ENCODE measurements at places on chromosomes 4 and X.

DNA sequence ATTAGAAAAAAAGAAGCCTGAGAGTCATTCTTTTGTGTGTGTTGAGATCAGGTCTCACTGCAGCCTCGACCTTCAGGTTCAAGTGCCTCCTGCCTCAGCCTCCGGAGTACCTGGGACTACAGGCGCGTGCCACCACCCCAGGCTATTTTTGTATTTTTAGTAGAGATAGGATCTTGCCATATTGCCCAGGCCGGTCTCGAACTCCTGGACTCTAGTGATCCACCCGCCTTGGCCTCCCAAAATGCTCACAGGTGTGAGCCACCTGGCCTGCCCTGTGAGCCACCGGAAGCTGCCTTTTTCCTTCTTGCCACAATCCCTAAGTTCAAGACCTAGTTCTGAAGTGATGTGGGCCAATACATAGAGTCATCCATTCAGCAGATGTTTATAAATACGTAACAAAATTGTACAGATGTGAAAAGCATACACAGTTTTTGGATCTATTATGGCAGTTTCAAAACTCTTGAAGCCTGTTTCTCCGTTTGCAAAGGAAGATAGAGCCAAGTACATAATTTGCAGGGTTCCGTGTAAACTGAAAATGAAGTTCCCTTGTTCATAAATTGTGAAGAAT, 536 bp upstream of the CTSO start:
- no peak for DNase-seq

DNA sequence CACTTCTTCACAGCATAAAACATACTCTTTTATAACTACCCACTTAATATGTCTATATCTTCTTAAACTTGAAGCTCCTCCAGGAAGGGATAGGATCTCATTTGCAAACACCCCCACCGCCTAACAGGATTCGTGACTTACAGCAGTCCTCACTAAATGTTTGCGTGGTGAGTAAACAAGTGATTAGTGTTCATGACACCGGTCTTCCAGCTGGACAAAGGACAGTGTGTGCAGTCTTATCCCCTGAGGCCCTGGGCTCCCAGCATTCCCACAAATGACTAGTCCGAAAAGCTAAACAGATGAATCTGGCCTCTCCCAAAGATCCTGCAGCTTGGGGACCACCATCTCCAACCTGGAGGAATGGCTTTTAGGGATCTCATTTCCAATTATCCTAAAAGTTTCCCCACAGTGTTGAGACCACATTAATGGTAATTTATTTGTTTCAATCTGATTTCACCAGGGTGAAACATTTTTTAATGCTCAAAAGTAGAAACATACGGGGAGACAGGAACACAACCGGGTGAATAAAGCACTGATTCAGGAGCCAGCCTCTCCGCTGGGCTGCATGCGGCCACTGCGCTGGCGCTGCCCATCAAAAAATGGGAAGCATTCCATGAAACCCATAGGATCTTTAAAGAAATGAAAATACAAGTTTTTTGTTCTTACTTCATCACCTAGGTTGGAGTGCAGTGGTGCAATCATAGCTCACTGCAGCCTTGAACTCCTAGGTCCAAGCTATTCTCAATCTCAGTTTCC, 69.2 kb downstream of the HADH start:
- DNase-seq = no peak

- no peak for DNase-seq
These were observed 167.4 kb upstream of the TACR3 start for GRCh38 chr4:103887191-103887590.

GRCh38 chr4:101678180-101678579, 112.3 kb upstream of the BANK1 start:
- DNase-seq = no peak

DNA sequence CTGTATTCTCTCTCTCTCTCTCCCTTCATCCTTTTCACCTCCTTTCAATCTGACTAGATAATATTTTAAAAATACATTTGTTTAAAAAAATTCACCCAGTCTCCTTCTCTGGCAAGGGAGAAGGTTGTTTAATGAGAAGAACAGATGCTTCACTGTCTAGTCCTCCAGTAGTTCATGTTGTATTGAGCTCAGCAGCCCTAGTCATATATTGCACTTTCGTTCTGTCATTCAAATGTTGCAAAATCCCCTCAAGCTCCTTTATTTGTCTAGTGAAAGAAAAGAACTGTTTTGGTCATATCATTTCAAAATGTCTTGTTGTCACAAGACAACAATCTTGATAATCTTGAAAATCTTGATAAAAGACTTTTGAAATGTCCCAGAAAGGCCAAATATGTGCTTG, 248.0 kb downstream of the GALNTL6 start:
- DNase-seq = no peak

DNA sequence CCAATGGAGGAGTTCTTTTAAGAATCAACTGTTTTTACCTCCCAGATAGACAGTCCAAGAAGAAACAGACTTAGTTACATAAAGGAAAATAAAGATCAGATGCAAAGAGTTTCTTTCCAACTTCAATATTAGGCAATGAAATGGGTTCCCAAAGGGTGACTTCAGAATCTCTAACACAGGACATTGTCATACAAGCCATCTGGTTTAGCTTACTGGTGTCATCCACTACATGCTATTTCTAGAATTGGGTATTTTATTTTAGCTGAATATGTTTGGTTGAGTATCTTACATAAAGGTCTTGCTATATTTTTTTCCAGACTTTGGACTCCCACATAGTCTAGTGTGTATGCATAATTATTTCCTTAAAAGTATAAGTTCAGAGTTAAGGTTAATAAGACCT, 162.1 kb upstream of the SLC7A11 start:
- DNase-seq = no peak

DNA sequence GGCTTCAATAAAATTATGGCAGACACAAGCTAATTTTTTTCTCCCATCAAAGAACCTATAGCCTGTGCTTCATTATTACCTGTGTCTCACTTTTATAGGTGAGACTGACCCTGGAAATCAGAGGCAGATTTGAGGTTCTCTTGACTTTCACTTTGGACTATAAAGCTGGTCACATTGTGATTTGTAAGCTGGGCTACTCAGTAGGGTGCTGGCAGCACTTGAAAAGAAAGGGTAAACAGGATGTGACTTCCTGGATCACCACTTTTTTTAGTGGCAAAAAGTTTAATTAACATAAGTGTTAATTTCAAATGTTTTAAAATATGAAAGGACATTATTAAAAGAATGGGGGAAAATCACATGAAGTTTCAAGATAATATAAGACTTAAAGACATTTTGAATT, 50.6 kb upstream of the GATB start:
- no peak for DNase-seq

- DNase-seq = no peak
These were observed 69.8 kb downstream of the MTNR1A start for GRCh38 chr4:186485561-186486062.

- no peak for DNase-seq
These were observed 126.9 kb downstream of the MAML3 start for GRCh38 chr4:140027101-140027500.

DNA sequence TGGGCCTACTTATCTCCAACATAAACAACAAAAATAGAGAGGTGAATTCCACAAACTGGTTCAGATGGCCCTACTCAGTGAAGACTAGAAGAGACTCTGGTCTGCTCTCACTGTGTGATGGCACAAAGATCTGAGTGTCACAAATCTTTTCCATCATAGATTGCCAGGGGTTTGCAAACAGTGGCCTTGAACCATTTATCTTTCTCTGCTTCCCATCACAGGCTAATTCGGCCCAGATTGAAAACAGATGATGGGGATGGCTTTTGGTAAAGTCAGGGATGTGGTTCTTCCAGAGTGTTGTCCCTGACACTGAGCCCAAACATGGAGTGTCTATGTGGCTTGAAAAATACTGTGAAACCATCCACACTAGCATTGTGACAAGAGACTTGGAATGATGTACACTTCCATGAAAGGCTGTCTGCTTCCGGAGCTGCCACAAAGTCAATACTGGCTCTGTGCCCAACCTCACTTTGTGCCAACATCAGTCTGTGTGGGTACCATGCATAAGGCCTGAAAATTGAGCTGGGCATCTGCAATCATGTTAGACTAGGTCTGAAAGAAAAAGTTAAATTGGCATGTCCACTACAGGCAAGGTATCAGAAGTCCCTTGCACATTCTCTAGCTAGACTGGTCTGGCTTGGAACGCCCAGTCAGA, 25.2 kb upstream of the PLAC1 start:
- no peak for DNase-seq

- no peak for DNase-seq
These were observed 278.6 kb upstream of the KLF3 start for GRCh38 chr4:38385093-38386004.

DNA sequence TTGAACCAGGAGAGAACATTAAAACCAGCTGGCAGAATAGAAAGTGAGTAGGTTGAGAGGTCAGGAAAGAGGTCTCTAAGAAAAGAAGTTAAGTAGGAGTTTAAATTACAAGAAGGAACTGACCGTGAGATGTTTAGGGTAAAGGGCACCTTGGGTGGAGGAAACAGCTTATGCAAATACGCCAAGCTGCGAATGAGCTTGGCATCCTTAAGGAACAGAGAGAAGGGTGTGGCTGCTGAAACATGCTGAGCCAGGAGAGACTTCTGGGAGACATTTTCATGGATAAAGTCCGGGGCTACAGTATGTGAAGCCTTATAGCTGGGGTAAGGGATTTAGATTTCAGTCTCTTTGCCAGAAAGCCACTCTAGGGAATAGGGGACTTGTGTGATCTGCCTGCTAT, 249.1 kb downstream of the KCNIP4 start:
- DNase-seq = no peak

DNA sequence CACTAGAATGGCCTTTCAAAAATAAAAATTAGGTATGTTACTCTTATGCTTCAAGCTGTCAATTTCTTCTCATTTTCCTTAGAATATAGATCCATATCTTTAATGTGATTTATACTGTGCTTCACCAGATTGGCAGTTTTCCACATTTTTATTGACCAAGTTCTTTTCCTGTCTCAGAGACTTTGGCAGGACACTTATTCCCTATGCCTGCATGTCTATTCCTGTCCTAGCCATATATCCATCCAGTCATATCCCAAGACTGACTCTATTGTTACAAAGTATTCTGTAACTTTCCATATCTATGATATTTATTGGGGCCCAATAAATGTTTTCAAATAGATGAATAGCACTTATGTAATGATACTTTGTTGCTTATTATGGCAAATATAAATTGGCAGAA, 450.7 kb downstream of the GASK1B start:
- no peak for DNase-seq

GRCh38 chr4:159205466-159205865, 102.6 kb downstream of the RAPGEF2 start:
- no peak for DNase-seq

DNA sequence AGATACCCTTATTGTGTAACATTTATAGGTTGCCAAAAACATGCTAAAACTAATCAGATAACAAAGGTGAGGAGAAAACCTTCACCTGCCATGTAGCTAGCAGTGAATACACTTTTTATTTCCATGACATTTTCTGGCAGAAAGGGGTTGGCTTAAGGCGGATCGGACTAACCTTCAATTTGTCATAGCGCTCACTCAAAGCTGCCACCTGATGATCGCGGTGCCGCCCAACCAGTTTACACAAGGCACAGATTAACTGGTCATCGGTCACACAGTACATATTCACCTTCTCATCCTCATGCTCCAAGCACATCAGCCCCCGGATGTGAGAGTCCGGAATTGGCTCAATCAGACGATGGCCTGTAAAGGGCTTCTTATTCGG, 53.7 kb downstream of the MID1 start:
- DNase-seq = no peak

DNA sequence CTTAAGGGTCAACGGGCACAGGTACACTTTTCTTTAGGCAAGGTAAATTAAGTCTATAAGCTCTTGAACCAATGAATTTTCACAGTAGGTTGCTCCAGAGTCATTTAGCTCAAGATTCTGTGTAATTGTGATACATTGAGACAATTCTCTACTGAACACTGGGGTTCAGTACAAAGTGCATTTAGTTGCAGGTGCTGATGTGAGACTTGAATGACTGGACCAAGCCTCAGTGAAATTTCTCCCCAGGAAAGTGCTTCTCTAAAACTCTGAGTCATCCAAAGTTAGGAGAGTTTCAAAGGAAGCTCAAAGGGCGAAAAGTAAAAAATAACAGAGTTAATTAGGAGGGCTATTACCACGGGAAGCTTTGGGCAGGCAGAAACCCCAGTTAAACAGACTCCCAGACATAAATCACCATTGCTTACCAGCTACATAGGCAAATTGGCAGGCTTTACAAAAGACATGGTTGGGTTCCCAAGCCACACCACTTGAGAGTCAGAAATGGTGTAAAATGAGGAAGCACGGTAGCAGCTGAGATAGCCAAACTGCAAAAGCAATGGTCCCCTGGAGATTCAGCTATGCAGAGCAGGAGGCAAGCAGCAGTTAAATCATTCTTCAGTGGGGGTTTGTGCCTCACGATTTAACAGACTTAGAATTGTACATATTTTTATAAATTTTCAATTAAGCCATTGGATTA, 202.6 kb downstream of the PCDH19 start:
- no peak for DNase-seq

GRCh38 chrX:69182818-69183380, 17.6 kb upstream of the PJA1 start:
- no peak for DNase-seq

- no peak for DNase-seq
These were observed 1005.5 kb upstream of the INTU start for GRCh38 chr4:126627255-126627654.

GRCh38 chrX:9315086-9315485, 149.8 kb upstream of the TBL1X start:
- DNase-seq = no peak

GRCh38 chr4:139142087-139142486, 34.9 kb downstream of the ELF2 start:
- DNase-seq = no peak

GRCh38 chrX:134634691-134635090, 23.6 kb downstream of the PLAC1 start:
- DNase-seq = no peak

GRCh38 chr4:38017609-38018008, 57.4 kb downstream of the PTTG2 start:
- no peak for DNase-seq

- no peak for DNase-seq
These were observed 67.7 kb downstream of the TRMT44 start for GRCh38 chr4:8508266-8508665.

GRCh38 chr4:108051343-108051742, 61.7 kb downstream of the HADH start:
- no peak for DNase-seq

GRCh38 chr4:156656896-156657295, 314.7 kb downstream of the PDGFC start:
- no peak for DNase-seq

GRCh38 chr4:134632056-134632455, 430.5 kb upstream of the PABPC4L start:
- no peak for DNase-seq

- no peak for DNase-seq
These were observed 25.7 kb upstream of the CCKAR start for GRCh38 chr4:26515936-26516335.

GRCh38 chrX:108299101-108299591, 139.1 kb downstream of the COL4A6 start:
- DNase-seq = no peak

Measured in NCI-H2081 treated with DMSO at 0.1 percent for 48 hours (cell line).